Cerebellum (tissue), 4 donors: ENCODE measurements at places on chromosomes 7 and 10.

GRCh38 chr7:18491871-18492270, 3.7 kb upstream of the HDAC9 start:
- DNase-seq = no peak

- DNase-seq = no peak
Observed at GRCh38 chr7:122902751-122903495, 16.7 kb upstream of the CADPS2 start.

GRCh38 chr7:32206987-32207386, 136.8 kb upstream of the PDE1C start:
- no peak for DNase-seq

- DNase-seq = no peak
Observed at GRCh38 chr10:26567351-26567721, 129.2 kb downstream of the APBB1IP start.

DNA sequence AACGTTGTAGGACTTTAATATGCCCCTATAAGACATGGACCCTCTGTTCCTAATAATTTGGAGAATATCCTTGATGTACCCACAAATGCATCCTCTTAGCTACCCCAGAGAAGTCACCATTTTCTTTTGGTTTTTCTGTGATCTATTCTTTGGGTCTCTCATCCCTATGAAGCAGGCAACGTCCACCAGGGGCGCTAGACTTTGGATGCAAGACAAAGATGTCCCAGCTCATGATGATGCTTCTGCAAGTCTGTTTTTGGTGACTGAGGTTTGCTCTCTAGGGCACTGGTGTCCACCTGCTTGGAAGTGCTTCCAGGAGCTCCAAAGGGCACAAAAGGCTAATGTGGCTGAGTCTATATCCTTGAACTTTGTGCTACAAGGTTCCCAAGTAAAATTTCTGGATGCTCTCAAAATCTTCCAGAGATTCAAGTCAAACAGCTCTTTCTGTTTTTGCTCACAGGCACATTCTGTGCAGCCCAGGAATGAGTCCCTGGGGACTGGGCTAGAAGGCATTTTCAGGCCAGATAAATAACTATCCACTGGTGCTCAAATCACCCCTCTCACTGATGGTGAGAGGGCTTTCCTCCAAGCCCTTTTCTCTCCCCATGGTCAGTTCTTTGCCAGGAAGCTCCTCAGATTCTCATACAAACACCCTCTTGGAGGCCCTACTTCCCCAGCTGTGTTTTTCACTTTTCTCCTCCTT, 166.4 kb downstream of the C7orf25 start:
- no peak for DNase-seq

GRCh38 chr7:50641442-50642405, 76.5 kb upstream of the DDC start:
- DNase-seq = no peak

DNA sequence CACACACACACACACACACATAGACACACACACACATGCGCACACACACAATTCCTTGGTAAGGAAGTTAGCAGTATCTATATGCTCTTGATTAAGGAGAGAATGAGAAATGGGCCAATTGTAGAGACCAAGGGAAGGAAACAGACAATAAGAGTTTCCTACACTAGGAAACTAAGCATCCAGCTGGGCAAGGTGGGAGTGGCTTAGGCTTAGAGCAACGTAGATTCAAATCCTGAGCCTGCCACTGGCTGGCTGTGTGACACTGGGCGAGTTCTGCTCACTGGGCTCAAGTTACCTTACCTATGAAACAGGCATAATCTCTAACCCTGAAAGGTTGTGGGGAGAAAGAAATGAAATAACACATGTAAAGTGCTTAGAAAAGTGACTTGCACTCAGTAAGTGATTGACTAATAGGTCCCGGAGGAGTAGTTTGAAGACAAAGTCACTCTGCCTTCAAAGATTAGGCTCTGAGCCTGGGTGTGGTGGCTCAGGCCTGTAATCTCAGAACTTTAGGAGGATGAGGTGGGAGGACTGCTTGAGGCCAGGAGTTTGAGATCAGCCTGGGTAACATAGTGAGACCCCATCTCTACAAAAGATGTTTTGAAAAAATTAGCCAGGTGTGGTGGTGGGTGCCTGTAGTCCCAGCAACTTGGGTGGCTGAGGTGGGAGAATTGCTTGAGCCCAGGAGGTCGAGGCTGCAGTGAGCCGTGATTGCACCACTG, 701.4 kb downstream of the PARD3 start:
- DNase-seq = no peak

- peak; percentile 56 for DNase-seq
Observed at GRCh38 chr7:151632750-151633515, 113.2 kb upstream of the RHEB start.

- no peak for DNase-seq
Observed at GRCh38 chr10:60735244-60735643, 43.0 kb upstream of the CDK1 start.

DNA sequence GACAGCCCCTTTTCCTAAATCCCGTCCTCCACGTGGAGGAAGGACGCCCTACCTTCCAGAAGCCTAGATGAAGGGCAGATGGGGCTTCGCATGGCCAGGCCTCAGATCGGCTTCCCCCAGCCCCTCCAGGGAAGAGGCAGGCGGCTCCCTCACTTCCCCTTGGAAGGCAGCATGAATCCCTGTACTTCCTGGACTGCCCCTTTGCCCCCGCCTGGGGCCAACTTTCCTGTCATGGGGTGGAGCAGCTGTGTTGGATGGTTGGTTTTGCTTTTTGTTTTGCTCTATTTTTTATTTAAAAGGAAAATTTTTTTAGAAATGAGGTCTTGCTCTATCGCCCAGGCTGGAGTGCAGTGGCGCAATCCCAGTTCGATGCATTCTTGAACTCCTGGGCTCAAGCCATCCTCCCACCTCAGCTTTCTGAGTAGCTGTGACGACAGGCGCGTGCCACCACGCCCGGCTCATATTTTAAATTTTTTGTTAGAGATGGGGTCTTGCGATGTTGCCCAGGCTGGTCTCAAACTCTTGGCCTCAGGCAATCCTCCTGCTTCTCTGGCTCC, 27.2 kb downstream of the GTF2IRD1 start:
- DNase-seq = no peak

DNA sequence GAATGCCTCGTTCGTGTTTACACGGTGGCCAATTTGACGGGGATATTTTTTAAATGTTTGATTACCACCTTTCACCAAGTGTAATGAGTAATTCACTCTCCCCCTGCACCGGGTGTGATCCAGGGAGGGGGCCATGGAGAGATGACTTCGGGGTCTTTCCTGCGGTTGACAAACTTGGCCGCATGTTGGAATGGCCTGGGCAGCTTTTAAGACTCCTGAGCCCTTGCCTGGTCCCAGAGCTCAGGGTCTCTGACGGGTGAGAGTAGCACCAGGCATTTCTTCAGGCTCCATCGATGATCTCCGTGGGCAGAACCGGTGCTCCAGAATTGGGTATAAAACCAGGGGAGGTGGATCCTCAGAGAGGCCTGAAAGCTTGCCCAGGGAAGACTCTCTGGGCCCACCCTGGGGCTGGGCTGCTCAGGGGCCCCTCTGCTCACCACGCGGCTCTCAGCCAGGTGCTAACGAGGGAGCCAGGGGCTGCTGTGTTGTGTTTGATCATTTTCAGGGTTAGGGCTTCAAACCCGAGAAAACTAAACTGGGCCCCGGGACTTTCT, 882 bp downstream of the ZNF282 start:
- DNase-seq = no peak
